Putamen (tissue), 1 donor: ENCODE measurements at places on chromosomes 4 and X.
A peak's percentile ranks its signal among the peaks of the same experiment; 100 is the strongest.

- DNase-seq, result peak; percentile 3
Observed at GRCh38 chr4:166594326-166594946, 639.9 kb downstream of the SPOCK3 start.

- no peak for DNase-seq
Observed at GRCh38 chrX:75067931-75068330, 88.2 kb downstream of the ABCB7 start.

- DNase-seq, result no peak
Observed at GRCh38 chr4:15833801-15834200, 55.7 kb downstream of the CD38 start.

GRCh38 chrX:103678199-103678993, 8.1 kb downstream of the MORF4L2 start:
- no peak for DNase-seq

GRCh38 chrX:66176134-66176533, 12.1 kb downstream of the HEPH start:
- no peak for DNase-seq

- DNase-seq, result no peak
Observed at GRCh38 chr4:184216515-184216914, 1.2 kb downstream of the ENPP6 start.

GRCh38 chr4:119238068-119238722, 25.7 kb downstream of the USP53 start:
- no peak for DNase-seq

DNA sequence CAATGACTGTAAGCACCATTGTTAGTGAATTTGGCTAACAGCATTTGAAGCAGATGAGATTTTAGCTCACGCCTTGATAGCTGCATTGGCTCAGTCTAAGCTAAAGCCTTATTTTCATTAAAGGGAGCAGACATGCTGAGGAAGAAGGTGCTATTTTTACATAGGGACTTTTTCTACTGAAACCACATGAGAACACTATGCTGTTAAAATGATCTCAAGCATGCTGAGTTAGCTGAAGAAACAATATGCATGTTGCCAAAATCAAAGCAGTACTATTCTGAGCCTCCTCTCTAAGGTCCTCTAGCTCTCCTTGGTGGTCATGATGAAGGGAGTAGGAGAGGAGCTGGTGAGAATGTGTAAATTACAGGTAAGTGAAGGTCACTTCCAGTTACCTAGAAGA, 134.4 kb upstream of the JADE1 start:
- DNase-seq, result no peak

GRCh38 chr4:61427099-61427817, 227.1 kb downstream of the ADGRL3 start:
- DNase-seq, result no peak

DNA sequence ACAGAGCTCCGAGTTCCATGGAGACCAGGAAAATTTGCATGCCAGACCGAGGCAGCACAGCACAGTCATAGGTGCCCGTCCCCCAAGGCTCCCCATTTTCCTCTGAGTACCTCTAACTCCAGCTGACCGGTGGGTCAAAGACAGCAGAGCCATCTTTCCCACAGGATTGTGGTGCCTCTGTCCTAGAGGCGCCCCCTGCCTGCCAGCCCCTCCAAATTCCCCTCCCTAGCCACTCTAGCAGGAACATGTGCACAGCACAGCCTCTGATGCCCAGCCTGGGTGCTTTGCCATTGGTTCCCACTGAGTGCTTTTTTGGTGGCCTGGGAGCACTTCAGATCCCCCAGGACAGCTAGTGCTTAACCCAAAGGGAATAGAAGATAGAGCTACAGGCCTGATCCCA, 368.5 kb upstream of the PABPC5 start:
- no peak for DNase-seq

DNA sequence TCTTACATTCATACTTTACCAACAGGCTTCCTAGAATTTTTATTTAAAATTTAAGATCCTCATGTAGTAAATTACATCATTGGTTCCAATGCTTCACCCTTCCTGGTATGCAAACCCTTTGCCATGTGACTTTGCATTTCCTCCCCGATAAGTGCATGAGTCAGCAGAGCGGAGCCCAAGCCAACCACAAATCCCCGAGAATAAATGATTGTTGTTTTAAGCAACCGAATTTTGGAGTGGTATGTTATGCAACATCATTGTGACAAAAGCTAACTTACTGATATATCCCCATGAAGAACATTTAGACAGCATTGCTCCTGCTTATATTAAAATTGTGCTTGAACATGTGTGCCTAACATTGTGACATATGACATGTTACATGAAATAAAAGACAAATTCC, 199.4 kb upstream of the DDX53 start:
- DNase-seq, result no peak

- DNase-seq, result no peak
Observed at GRCh38 chr4:6227412-6228157, 27.2 kb upstream of the JAKMIP1 start.

GRCh38 chr4:152189451-152190179, 346.3 kb downstream of the FBXW7 start:
- no peak for DNase-seq
